Ecto neural progenitor cell (in vitro differentiated cells): ENCODE measurements at places on chromosomes 2 and 18.

GRCh38 chr2:99613980-99614379, 124.2 kb upstream of the REV1 start:
- DNase-seq, result no peak

DNA sequence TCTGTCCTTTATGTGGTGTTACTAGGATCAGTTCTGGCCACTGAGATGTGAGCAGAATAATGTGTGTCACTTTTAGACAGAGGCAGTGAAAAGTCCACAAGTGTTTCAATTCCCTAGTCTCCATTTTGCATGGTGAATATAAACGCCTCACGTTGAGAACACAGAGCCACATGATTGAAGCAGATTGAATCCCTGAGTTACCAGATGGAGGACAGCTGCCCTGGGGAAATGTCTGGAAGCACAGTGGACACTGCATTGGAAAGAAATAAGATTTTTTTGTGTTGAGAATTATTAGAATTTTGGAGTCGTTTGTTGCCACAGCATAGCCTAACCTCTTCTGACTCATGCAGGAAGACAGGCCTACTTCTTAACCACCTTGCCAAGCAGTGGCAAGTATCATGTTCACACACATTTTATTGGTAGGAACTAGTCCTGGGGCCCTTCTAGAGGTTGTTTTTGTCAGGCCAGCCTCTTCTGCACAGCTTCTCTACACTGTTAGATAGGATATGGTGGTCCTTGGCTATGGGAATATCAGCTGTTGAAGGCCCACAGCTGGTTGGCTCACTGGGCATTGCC, 188.6 kb downstream of the TMEM182 start:
- DNase-seq, result no peak

DNA sequence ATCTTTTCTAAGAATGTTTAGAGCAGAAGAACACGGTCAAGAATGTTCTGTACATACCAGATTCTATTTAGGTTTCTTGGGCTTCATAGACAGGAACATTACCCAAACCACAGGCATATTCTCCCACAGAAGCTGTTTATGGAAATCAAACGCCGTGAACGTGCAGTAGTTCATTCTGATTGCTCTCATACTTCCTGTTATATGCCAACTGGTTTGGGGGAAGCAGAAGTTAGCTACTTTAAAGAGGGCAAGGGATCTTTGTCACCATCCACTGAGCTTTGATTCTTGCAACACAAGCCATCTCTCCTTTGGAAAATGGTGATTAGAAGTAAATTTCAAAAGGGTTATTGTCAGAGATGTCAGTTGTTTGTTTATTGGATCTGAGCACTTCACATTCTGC, 182.2 kb upstream of the NRP2 start:
- DNase-seq, result no peak

DNA sequence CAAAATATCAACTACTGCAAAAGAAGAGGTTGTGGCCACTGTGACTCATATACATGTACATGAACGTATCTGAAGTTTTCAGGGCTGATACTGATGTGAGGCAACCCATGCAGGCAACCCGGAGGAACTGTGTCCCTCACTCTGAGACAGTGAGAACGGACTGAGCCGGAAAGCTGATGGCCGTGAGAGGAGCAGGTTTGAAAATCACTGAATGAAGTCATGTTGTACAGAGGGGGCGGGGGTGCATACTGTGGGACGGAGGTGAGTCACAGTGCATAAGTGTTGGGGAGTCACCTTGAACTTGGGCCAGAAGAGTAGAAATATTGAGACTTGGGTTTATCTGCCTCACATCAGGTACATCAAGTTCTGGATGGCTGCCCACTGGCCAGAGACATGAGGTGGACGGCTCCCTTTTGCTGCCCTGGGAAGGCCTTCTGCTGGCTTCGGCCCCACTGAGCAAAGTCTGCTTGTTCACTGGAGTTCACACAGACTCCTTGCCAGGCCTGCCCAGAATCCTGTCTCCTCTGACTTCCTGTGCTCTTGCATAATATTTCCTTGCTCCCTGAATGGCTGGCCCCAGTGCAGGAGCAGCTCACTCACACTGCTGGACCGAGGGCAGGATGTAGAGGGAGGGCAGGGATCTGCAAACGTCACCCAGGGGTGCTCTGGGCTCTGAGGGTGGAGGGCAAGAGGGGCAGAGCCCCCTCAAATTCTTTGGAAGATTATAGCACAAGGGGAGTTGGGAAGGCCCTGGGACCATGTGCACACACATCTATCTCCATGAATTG, 18.1 kb downstream of the EPAS1 start:
- DNase-seq, result no peak

- DNase-seq, result peak; percentile 32
Measured at GRCh38 chr2:240225660-240226475, 85.4 kb upstream of the OTOS start.

GRCh38 chr2:237474931-237475703, 11.9 kb upstream of the MLPH start:
- DNase-seq, result peak; percentile 93

DNA sequence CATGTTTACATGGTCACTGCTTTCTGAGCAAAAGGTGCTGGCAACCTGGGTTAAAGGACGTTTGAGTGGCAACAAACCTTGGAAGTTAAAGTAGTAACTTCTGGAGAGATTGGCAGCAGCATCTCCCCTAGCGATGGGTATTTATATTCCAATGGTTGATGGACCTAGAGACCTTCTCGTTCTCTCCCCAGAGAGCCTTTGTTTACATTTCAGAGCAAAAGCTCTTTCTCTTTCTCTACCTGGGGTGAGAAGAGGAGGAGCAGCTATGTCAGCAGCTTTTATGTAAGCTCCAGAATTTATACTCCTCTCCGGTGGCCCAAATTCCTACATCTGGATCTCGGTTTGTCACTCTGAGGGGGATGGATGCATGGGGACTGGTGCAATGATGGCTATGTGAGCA, 213.7 kb upstream of the ARL4C start:
- no peak for DNase-seq

DNA sequence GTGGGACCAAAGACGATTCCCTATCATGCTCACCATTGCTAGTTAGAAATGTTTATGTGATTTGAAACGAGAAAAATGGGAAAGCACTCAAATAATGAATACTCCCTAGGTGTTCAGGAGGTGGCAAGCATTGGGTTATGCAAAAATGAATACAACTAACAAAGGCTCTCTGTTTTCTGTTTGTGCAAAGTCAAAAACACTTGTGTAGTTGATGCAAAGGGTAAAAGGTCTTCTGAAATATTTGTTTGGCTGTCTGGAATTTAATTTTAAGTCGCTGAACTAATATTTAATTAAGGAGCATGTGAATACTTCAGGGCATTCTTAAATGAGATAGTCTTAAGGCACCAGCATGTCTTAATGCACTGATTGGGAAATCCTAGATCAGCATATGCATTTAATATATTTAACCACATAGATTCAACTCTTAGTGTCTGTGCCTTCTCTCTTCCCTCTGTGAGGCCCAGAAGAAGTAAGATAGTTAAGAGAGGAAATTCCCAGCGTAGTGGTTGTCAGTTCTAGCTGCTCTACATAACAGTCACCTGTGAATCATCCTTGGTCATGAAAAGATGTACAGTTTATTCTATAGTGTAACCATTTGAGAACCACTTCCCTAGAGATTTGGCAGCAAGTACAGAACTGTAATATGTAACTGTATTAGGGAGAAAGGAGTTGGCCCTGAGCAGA, 111.9 kb downstream of the EPC2 start:
- DNase-seq, result no peak

DNA sequence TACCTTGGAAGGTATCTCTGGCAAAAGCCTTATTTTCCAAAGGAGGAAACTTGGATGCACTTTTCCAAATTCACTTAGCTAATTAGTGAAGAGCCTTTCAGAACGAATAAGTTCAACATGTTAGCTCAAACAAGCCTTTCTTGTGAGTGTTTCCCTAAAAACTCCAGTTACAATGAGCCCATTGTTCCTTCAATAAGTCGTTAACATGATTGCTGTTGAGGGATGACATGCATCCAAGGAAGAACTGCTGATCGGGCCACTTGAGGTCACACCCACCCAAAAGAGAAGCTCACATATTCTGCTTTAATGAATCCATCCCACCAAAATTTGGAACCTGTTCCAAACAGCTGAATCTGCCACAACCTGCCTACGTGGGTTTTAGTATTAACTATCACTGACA, 48.1 kb upstream of the SLC35G4 start:
- no peak for DNase-seq

GRCh38 chr2:96409081-96409819, 73.7 kb downstream of the NCAPH start:
- no peak for DNase-seq

GRCh38 chr2:42228101-42228500, 58.9 kb downstream of the EML4 start:
- DNase-seq, result no peak

- no peak for DNase-seq
Measured at GRCh38 chr2:173210270-173211196, 134.9 kb downstream of the MAP3K20 start.

GRCh38 chr18:54766634-54767033, 61.6 kb upstream of the RAB27B start:
- DNase-seq, result no peak

GRCh38 chr2:67295851-67296250, 101.3 kb upstream of the ETAA1 start:
- DNase-seq, result no peak

GRCh38 chr2:40286721-40287120, 165.2 kb downstream of the SLC8A1 start:
- DNase-seq, result no peak

DNA sequence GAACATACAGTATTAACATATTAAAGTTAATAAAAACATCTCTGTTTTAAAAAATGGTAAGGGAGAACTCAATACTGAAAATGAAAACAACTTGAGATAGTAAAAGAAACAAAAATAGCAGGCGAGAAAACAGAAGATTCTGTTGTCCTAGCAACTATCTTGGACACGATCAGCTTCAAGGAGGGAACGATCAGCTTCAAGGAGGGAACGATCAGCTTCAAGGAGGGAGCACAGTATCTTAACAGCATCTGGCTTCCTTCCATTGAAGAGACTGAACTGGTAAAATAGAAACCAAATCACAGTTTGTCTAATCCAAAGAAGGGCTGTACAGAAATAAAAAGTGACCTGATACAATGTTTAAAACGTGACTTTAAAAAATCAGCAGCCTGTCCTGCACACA, 51.8 kb downstream of the NDUFA10 start:
- no peak for DNase-seq

GRCh38 chr18:11995445-11996189, 14.3 kb downstream of the IMPA2 start:
- DNase-seq, result peak; percentile 74

DNA sequence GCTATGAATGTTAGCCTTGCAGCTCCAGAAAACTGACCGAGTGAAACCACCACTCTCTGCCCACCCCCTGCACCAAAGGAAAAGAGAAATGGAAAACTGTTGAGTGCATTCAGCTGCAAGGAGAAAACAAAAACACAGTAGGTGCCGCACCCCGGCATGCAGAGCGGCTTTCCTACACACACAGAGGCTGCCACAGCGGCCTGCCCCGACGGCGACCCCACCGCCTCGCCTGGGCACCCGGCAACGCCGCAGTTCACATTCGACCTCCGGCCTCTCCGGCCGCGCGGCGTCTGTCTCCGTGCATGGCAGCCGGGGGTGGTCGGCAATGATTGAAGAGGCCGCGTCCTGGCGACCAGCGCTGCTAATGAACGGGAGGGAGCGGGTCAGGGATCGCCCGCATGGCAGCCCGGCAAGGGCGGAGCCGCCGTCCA, 417.1 kb upstream of the SALL3 start:
- DNase-seq, result peak; percentile 40

DNA sequence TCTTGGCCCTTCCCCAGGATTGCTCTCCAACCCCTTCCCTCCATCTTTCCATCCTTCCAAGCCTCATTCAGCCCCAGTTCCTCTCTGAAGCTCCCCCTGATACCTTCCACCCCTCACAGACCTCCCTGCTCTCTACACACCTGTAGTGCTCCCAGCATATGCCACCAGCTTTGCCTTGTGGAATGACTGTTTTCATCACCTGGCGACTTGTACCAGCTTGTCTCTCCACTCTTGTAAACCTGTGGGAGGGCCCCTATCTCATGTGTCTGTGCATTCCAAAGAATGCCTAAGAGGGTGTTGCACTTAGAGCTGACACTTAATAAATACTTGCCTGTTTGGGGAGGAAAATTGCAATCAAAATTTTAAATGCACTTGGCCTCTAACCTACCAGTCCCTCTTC, 198.7 kb downstream of the BCL11A start:
- no peak for DNase-seq

DNA sequence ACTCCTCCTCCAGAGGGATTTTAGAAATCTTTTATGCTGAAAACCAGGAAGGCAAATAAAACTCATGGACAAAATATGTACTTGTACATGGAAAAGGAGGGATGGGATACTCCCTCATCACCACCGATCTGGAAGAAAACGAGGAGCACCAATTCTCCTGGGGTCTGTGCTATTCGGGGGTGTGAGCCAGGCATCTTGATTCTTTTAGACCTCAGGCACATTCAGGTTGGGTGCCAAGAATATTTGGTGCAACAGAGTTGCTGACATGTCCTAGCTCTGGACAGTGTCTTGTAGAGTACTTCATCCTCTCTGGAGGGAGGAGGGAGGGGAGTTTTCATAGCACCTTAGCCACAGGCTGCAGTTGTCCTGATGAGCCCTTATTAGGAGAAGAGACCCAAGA, 163.0 kb downstream of the PRKCE start:
- DNase-seq, result no peak

DNA sequence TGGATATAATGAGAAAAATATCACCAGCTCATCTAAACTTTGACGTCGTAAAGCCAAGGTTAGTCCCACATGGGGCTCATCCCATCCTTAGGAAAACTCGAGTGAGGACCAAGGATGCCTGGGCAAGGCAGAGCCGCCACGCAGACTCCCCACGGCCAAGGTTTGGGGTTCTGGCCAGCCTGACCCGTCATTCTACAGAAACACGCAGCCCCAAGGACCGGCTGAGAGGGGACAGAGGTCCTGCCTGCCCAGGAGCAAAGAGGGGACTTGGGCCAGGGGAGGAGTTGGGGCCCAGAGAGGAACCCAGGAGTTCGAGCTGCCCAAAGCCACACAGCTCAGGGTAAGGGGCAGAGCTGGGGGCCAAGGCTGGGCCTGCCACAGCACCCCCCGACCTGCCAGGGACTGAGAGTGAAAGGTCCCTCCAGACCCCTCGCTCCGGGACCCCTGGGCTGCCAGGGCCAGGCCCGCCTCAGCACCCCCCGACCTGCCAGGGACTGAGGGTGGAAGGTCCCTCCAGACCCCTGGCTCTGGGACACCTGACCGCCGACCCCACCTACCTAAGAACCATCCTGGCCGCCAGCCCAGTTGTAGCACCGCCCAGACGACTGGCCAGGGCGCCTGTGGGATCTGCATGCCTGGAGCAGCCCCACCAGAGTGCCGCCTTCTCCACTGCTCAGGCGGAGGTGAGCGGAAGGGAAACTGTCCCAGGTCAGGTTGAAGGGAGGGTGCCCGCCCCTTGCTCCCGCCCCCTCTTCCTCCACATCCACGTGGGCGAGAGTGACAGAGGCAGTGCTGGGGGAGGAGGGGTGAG, at the start of gene PDCD1:
PDCD1 (minus strand) TSS at position 689 of the 811 bp plus-strand sequence; CDS start at position 633, 56 bp downstream.
- DNase-seq, result no peak

GRCh38 chr2:60540074-60540473, 13.4 kb downstream of the BCL11A start:
- no peak for DNase-seq
